ENCODE measurements at places on chromosomes 3 and 15.

DNA sequence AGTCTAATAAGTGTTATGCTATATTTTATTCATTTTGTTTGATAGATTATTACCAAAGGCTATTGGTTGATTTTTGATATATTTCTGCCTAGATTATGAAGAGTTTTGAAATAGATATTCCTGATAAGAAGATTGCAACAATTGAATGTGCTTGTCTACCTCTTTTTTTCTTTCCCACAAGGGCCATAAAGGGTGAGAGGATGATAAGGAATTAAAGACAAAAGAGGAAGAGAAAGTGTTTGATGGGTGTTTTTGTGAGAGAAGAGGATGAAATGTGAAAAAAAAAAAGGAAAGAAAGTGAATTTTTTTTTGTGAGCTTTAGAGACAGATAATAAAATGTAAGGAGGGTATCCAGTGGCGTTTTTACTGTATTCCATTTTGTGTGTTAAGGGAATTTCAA, 244.4 kb downstream of the CHST2 start:
- DNase-seq: no peak

GRCh38 chr3:71585887-71586809, 2.6 kb upstream of the FOXP1 start:
- DNase-seq: no peak

GRCh38 chr3:49133226-49133951, 539 bp upstream of the LAMB2 start:
- no peak for DNase-seq

DNA sequence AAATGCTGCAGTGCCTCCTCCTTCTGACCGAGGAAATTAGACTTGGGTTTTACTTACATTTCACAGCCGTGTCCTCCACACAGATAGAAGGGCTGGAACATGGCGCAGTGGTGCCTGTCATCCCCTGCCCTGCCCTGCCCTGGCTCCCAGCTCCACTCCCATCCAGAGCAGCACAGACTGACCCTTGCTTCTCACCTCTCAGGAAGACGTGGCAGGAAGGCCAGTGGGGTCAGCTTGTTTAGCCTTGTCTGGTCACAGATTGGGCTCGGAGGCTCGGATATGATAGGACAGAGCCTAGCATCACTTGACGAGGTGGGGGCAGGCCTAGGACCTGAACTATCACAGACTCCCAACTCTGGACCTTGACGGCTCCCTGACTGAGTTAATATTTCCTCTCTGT, 88.5 kb downstream of the LINGO1 start:
- DNase-seq: no peak

GRCh38 chr3:38454178-38454883, 641 bp downstream of the ACVR2B start:
- DNase-seq: no peak

DNA sequence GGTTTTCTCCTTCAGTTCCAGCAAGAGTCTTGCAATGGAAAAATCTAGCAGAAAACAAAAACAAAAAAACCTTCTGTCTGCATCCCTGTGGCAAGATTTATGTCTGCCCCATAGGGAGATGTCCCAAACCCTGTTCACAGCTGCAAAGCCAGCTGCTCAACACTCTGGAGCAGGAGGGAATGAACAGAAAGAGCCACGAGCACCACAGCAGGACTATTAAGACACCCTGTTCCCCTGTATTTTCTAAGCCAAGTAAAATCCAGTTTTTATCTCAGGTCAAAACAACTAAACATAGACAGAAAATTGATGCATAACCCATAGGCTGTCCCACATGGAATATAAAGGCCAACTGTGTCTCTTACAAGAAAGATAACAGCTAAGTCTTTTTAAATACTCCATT, 357.9 kb downstream of the LSAMP start:
- no peak for DNase-seq

DNA sequence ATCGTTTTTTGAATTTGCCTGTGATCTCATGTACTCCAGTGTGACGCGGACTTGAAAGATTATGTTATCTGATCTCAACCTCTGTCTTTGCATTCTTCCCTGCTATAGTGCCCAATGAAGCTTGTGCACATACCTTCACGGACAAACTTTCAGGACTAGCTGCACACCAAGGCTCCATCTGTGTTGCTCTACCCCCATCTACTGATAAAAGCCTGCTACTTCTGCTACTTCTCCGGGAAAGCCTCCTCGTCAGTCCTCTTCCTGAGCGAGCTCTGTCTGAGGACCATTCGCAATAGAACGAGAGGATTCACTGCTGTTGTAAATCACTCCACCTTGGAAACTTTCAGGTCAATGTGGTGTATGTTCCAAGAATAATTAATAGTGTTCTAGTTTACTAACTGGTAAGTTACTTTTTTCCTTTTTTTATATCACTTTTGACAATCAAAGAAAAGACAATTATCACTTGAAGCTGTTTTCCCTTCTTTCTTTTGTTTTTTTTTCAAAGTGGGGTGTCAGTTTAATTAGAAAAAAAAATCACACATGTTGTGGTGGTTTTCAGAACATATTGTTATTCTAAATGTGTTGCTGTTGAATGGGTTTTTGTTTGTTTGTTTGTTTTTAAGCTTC, 217.6 kb downstream of the ARRDC4 start:
- no peak for DNase-seq

GRCh38 chr3:135456108-135456790, 509.3 kb upstream of the PPP2R3A start:
- DNase-seq: no peak

DNA sequence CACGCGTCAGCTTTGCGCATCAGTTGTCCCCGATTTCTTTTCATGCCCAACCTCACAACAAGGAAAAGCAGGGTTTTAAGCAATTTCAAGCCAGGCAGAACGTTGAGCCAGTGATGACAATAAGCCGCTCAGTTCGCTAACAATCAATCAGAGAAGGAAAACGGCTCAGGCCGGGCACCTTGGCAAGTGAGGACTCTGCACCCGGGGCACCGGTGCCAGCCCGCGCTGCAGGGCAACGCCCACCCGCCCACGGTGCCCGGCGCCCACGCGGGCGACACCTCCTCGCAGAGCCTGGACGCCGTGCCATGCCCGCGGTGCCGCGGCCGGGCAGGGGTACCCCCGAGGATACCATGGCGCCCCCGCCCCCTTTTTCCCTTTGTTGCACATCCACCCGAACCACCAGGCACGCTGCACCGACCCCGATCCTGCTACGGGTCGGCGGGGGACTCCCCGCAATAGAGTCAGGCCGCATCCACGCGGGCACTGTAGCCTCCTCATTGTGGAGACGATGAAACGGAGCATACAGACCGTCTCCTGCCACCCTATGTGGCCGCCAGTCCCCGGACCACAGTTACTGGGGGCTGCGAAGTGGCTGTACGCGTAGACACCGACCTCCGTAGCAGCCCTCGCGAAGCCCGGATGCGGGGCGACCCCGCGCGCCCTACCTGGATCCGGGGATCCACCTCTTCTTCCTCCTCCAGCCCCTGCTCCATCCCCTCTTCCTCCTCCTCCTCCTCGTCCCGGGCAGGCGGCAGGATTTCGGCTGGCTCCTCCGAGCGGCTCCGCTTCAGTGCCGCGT, 581 bp downstream of the SH3BP5 start:
- no peak for DNase-seq

DNA sequence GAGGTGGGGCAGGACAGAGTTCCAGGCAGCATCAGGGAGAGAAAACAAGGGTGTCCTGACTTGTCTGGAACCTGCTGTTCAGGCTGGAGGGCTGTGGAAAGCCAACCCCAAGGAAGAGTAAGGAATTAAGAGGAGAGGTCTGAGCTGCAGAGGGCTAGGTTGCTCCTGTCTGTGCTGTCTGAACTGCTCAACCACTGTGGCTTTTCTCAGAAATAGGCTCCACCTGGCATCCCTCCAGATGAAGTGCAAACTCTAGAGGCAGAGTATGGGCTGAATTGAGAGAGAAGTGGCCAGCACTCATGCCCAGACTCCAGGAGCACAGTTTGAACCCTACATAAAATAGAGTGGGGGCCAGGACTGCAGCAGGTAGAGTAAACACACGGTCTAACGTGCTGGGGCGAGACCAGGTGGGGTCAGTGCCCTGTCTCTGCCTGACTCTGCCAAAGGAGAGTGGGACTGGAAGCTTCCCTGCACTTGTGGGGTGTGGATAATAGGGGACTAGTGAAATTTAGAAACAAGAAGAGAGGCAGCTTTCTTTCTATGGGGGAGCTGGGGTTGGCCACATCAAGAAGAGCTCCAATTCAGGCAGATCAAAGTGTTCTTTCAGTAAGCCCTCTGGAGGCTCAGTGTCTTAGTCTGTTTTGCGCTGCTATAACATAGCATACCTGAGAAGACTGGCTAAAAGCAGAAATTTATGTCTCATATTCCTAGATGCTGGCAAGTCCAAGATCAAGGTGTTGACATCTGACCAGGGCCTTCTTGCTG, 28.0 kb upstream of the MNS1 start:
- no peak for DNase-seq

- no peak for DNase-seq
Measured at GRCh38 chr3:13548696-13549622, at the start of gene FBLN2. Gene FBLN2, plus strand, starts transcription at chr3:13549125. Its CDS starts 21,231 bp downstream, at chr3:13570356.

DNA sequence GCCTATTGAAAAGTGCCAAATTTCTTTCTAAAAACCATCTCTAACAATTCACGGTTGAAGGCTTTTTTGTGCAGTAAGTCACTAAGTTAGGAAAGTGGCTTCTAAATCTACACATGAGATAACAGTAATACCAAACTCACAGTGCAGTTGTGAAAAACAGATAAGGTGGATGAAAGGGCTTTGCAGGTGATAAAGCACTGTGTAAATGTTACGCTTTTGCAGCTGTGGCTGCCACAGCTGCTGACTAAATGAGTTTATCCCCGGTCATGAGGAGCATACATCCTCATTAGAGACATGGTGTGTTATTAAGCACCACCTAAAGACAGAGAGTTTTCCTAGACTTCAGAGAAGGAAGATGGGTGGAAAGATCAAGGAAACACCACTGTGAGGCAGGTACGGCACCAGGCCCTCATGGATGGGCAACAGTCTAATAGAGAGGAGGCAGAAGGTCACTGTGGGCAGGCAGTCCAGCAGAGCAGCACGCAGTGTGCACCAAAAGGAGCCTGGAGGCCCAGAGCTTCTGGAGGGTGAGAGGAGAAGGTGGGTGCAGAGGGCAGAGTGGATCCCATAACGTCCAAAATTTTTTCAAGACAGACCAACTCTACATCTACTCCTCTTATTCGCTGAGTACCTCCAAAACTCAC, 68.5 kb downstream of the FMN1 start:
- no peak for DNase-seq

DNA sequence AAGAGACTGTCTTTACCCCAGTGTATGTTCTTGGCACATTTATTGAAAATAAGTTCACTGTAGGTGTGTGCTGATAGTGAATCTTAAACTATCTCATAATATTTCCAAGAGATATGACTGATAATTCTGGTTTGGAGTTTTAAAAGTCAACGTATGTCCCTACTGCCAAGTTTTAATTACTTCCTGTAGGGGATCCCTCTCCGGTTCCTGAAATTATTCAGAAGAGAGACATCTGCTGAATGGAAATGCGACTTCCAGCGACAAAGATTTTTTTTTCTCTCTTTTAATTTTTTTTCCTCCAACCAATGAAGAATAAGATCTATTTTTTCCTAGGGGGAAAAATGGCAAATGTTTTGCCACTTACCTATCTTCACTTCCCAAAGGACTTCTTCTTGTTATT, 498.9 kb upstream of the TGFBR2 start:
- DNase-seq: no peak

DNA sequence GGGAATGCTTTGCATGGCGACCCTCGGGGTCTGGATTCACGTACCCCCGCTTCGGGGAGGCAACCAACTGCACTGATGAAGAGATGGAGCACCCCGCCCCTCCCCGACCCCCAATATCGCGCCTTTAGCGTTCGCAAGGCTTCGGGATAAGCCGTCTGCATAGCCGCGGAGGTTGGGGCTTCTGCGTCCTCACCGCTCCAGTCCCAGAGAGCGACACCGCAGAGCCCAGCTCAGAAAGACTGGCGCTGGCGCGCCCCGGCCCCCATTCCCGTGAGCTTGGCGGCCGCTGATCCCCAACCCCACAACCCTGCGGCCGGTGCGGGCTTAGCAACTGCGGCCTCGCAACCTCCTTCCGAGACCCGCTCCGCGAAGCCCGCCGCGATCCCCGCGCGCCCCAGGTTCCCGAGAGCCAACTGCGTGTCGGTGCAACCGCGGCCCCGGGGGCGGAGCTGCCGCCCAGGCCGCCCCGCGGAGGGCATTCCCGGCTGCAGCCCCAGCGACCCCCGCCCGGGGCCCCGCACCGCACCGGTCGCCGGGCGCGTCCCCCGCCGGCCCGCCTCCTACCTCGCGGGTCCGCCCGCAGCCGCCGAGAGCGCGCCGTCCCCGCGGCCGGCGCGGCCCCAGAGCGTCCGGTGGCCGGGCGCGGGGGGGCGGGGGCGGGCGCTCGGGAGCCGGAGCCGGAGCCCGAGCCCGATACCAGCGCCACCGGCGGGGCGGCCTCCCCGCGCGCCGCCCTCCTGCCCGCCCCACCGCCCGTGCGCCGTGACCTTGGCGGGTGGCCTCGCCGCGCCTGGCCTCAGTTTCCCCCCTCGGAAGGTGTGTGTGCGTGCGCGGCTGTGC, 79.5 kb downstream of the IQSEC1 start:
- DNase-seq: no peak

GRCh38 chr3:58521917-58522631, 14.9 kb downstream of the ACOX2 start:
- no peak for DNase-seq

GRCh38 chr15:92438471-92438870, 44.8 kb downstream of the ST8SIA2 start:
- DNase-seq: no peak

- DNase-seq: no peak
Measured at GRCh38 chr15:82568986-82569385, 28.7 kb upstream of the RPS17 start.

- DNase-seq: no peak
Measured at GRCh38 chr3:42557854-42558253, 23.9 kb downstream of the SEC22C start.

GRCh38 chr15:80577552-80578205, 117.4 kb upstream of the ABHD17C start:
- DNase-seq: no peak

DNA sequence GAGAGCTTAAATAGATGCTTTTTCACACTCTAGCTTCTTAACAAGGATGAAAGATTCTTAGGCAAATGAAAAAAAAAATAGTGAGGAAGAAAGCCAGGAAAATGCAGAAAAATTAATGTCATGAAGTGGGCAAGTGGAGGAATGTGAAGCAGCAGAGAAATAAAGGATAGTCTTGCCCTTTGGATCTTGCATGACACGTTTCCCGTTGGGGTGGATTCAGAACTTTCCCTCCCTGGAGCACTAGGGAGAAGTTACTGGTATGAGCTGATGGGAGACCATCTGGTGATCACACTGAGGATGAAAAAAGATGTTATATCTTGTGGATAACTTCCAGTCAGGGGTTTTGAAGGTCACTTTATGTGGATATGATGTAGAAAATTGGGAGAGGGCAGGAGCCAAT, 361.8 kb upstream of the ROPN1 start:
- DNase-seq: no peak

DNA sequence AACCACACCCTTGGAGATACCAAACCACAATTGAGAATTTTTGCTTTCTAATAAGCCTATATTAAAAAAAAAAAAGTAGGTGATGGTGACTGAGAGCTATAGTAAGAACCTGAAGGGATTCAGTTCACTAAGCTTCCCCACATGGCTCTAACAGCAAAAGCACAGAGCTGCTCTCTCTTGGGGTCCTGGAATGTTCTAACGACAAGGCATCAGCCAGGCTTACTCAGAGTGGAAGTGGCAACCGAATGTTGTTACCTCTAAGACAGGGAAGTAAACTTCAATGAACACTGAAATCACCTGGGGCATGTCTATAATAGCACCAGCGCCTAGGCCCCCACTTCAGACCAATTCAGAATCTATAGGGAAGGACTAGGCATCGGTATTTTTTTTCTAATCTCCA, 397.7 kb downstream of the MAGI1 start:
- no peak for DNase-seq

- no peak for DNase-seq
Measured at GRCh38 chr15:33324609-33325008, 13.8 kb downstream of the RYR3 start.
